ENCODE measurements at places on chromosomes 5 and 9.
A peak's percentile ranks its signal among the peaks of the same experiment; 100 is the strongest.

DNA sequence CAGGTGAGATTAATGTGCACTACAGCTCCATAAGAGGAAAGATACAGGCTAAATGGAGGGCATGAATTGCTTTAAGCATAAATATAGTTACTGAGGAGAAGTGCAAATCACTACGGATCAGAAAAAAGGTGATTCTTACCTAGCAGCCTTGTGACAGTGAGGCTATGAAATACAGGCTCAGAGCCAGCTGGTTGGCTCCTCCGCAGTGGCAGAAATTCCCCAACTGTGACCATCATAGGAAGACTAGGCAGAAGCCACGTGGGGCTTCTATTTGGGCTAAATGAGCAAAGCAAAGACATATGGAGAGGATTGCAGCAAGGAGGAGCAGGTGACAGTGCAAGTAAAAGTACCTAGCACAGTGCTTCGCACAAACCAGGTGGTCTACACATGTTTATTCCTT lies 40.5 kb downstream of the CDO1 start:
- no peak for DNase-seq

- no peak for DNase-seq
Observed at GRCh38 chr9:89360465-89360864, 42.2 kb downstream of the SECISBP2 start.

DNA sequence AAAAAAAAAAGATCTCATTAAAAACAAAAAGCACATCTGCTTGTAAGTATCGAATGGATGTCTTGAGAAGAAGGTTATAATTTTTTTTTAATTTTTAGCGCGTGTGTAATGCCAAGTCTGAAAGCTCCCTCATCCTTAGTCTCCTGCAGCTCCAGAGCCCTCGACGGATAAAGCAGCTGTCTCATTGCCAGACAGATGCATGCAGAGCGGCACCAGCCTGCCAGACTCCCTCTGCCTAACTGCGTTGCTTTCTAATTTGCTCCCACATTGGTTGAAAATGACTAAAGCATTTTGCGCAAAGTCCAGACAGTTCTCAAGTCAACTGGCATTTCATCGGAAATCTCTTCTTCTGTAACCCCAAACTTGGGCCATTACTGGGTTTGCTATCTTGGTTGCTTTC lies 29.4 kb downstream of the OLFM1 start:
- no peak for DNase-seq

GRCh38 chr5:127561254-127561653 lies 43.8 kb downstream of the PRRC1 start:
- no peak for DNase-seq

GRCh38 chr9:130634801-130635200 lies 29.6 kb upstream of the PRDM12 start:
- DNase-seq = no peak

- DNase-seq = no peak
Observed at GRCh38 chr5:175216991-175217390, 227.0 kb downstream of the DRD1 start.

DNA sequence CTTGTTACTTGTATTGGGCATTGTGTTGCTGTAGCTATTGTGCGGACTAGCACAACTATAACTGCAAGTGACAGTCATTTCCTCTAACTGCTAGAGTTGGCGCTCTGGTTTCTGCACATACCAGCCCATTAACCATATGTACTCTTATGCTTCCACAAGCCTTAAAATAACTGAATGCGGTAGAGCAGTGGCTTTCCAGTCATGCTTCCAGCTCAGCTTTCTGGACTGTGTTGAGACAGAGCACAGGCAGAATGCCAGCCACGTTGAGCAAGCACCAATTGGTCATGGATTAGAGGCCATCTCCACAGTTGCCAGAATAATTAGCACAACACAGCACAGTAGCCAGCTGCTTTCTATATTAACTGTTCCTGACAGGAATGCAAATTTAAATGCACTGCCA lies 12.2 kb downstream of the INVS start:
- peak; percentile 7 for DNase-seq

All from suppressor macrophage treated with lipopolysaccharide for 1 hour (primary cell).